ENCODE measurements at places on chromosomes 6 and 20. TPM values are rescaled to one million over a fixed set of nuclear protein-coding genes. Genes with fewer than 3 reads are reported as not detected.

The MMP24OS gene
- total RNA-seq, result 19.6 TPM

The BFSP1 gene
- 5.1 TPM for total RNA-seq

The LSM2 gene
- total RNA-seq, result 25.4 TPM

The FAM83B gene
- not detected for total RNA-seq

The ACSS1 gene
- total RNA-seq, result 52.1 TPM

The SCUBE3 gene
- total RNA-seq, result 7.2 TPM

The SERINC1 gene
- 393 TPM for total RNA-seq

The OR2H1 gene
- total RNA-seq, result not detected

The PDYN gene
- total RNA-seq, result not detected

The RPS6KA2 gene
- total RNA-seq, result 55.4 TPM

The COL9A3 gene
- 29.9 TPM for total RNA-seq

The CYP39A1 gene
- 55.9 TPM for total RNA-seq
